Stimulated activated naive CD8-positive, alpha-beta T cell treated with anti-CD3 and anti-CD28 coated beads, Interleukin-15, Interleukin-2, amounts not matched to agents 100 U/mL and 50 U/mL, for 24 hours (primary cell): ENCODE measurements at places on chromosomes 6 and 20.

DNA sequence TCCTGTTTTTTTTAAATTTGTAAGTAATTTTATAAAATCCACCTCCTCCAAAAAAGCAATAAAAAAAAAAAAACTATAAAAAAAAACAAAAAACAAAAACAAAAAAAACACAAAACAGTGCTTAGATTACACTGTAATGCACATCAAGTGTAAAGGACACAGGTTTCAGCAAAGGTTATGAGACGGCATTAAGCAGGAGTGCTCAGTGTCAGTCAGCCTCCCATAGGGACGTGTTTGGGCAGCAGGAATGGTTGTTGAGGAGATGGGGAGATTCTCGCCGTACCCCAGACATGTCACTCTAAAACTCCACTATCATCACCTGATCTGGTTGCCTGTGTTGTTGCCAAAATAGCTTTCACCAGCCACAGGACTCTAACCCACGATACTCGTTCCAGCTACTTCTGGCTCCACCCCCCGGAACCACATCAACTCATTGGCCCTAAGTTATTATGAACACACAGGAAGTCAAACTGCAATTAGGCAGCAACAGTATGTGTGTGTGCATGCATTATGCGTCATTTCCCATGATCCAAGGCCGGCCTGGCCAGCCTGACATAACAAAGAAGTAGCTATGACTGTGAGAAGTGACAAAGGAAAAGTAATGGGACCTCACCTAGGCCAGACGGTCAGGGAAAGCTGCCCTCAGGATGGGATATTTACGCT, 28.7 kb downstream of the ECT2L start:
- peak; percentile 14 for DNase-seq

GRCh38 chr6:46648869-46649492, 3.6 kb downstream of the CYP39A1 start:
- no peak for DNase-seq

- DNase-seq, result no peak
These were observed at the start of gene GDAP1L1 for GRCh38 chr20:44247131-44247571. Gene GDAP1L1 (plus strand): TSS chr20:44247308. CDS start chr20:44247335, 27 bp downstream.

- DNase-seq, result peak; percentile 86
These were observed 4.1 kb downstream of the TTBK1 start for GRCh38 chr6:43247114-43247999.

DNA sequence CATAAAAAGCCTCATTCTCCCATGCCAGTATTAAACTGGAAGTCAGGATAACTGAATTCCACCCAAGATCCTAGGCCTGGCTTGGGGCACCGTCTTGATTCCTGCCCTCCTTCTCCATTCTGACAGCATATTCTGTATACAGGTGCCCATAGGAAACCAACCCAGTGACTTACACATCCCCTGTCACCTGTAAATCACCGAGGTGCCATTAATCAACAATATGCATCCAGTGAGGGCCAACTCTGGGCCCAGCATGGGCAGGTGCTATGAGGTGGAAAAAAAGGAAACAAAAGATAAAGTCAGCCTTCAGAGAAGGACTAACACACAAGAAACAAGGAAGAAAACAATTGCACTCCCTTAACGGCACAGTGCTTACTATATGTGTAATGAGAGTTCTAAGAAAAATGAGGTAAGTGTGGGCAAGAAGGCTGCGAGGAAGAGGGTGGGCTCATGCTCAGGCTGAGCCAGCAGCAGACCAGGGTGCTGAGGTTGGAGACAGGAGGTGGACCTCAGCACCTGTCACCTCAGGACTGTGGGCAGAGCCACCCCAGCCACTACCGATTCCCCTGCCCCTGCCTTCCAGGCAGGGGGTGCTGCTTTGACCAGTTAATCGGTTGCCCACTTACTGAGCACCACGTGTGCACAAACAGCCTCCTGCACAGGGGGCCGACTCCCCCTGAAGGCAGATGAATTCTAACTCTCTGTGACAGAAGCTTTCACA, 105.9 kb downstream of the TRERF1 start:
- no peak for DNase-seq

DNA sequence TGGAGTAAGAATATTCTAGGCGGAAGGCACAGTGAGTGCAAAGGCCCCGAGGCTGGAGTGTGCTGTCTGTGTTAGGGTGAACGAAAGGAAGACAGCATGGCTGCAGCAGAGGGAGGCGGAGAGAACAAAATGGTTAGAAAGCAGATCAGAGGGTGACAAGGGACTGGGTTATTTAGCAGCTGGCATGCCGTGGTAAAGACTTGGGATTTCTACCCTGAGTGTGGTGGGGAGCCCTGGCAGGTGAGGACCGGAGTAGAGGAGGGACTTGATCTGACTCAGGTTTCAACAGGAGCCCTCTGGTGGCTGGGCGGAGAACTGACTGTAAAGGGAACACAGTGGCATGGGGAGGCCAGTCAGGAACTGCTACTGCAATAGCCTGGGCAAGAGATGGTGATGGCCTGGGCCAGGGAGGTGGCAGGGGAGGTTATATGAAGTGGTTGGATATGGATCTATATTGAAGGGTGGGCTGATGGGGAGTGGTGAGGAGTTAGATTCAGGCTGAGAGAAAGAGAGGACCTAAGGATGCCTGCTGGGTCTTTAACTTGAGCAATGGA, 38.0 kb downstream of the PIM1 start:
- DNase-seq, result peak; percentile 93

DNA sequence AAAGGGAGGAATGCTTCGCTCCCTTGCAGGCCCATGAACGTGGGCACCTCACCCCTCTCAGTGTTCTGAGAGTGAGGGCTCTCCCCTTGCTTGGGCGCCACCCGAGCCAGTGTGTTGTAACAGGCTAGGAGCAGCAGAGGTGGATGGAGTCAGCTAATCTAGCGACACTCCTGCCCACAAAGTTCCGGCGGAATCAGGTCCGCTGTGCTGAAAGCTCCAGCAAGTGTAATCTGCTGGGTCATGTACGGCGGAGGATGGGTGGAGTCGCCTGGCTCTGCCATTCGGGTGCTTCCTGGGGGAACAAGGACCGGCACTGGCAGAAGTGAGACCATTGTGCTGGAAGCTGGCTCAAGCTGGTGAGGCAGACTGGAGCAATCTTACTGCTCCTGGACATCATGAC, 1310.1 kb downstream of the EPHA7 start:
- no peak for DNase-seq

DNA sequence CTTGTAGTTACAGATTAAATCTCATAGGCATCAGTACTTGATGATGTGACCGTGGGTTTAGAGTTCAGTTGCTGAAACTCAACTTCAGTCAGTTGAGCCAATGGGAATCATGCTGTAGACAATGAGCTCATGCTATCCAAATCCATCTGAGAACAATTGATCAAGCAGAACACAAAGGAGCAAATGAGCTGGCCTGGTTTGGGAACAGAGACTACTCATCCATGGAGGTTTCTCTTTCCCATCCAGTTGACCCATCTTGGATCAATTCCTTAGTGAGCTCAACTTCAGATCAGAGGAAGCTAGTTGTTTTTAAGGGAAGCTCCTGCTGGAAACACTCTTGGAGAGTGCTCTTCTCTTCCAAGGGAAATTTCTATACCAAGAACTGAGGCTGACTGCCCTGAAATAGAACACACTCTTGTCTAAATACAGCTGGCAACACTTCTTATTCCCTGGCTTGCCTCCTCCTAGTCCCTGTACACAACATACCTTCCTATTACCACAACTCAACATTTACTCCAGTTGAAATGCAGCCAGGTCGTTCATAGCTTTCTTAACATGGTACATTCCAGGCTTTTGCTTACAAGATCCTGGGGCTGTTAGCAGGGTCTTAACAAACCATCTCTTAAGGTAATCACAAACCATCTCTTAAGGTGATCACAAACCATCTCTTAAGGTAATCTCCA, 203.9 kb upstream of the PRDM1 start:
- no peak for DNase-seq

DNA sequence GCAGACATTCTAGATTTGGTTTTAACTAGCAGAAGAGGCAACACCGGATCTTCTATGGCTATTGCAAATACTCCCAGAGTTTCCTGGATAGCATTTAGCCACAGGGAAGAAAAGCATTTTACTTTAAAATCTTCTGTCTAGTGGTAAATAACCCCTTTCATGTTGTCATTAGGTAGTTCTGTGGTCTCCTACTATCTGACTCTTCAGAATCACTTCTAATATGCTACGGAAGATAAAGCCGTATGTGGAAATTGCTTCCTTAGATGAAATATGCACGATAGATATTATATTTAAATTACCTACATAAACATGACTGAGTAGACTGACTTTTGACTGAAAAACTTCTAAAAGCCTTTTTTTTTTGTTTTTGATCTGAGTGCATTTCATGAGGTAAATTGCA, 759 bp downstream of the CRISP3 start:
- no peak for DNase-seq
